H4 (cell line): ENCODE measurements at places on chromosomes 13 and 19. TPM values are rescaled to one million over a fixed set of nuclear protein-coding genes. Genes with fewer than 3 reads are reported as not detected.

- DNase-seq, result no peak
These were observed 138.5 kb downstream of the ZAR1L start for GRCh38 chr13:32176696-32177095.

DNA sequence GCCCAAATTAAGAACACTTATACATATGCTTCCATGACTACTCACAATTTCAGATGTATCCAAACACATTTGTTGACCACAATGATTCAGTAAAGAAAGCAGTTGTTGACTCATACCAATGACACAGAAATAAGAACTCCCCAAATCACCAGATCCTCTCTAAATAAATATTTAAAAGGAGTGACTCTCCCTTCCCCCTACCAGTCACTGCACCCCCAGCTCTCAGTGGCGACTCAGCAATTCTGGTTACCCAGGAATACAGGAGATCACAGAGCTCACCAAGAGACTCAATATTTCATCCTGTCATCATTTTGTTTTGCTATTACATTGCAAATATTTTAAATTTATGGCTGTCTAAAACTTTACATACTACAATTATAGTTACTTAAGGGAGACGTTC is 131.5 kb downstream of the RGCC start:
- DNase-seq, result peak; percentile 89

DNA sequence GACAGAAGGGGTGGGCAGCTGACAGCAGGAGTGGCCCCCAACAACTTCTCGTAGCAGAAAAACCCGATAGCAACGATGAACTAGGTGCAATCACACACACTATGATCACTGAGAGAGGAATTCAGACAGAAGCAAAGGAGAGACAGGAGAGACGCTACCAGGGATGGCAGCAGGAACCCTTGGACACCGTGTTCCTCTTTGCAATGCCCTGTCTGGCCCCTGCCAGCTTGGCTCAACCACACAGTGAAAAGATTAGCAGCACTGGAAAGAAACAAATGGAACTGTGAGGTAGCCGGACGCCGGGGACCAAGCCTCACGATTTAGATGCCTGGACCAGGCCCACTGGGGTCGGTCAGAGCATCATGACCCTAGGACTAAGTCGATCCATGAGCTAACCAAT is 23.6 kb downstream of the DCAF15 start:
- DNase-seq, result no peak

- no peak for DNase-seq
These were observed 32.1 kb downstream of the LYL1 start for GRCh38 chr19:13070425-13071140.

DNA sequence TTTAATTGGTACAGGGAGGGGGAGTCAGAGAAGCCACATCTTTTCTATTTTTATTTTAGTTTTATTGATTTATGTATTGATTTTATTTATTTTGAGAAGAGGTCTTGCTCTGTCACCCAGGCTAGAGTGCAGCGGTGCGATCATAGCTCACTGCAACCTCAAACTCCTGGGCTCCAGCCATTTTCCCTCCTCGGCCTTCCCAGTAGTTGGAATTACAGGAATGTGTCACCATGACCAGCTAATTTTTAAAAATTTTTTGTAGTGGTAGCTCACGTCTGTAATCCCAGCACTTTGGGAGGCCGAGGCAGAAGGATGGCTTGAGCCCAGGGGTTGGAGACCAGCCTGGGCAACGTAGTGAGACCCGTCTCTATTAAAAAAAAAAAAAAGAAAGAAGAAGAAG is 4.1 kb downstream of the IL27RA start:
- DNase-seq, result no peak

C19orf33 gene
- 2.7 TPM in 1 of 2 replicates, not detected in the other for total RNA-seq

HIPK4 gene
- not detected in 2 replicates for total RNA-seq

GFY gene
- total RNA-seq, result not detected in 2 replicates
